ENCODE measurements at places on chromosomes 6 and 20.

DNA sequence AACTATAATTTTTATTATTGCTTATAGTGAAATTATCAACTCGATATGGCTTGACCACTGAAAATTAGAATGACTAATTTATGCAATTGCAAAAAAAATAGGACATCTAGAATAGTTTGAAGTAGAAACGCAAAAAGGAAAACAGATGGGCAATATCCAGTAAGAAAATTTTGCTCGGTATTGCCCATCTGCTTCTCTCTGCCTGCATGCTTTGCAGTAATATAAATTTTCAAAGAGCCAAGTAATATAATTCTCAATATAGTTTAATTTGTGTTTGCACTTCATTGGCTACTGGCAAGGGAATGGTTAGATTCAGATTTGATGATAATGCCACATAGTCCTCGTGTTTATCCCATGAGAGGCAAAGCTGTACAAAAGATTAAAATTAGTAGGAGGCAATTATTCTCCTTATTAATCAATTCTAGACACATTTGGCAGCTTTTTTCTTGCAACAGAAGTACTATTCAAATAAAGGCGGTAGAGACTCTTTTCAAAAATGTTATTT is 27.3 kb upstream of the LAMA2 start:
- DNase-seq = no peak

DNA sequence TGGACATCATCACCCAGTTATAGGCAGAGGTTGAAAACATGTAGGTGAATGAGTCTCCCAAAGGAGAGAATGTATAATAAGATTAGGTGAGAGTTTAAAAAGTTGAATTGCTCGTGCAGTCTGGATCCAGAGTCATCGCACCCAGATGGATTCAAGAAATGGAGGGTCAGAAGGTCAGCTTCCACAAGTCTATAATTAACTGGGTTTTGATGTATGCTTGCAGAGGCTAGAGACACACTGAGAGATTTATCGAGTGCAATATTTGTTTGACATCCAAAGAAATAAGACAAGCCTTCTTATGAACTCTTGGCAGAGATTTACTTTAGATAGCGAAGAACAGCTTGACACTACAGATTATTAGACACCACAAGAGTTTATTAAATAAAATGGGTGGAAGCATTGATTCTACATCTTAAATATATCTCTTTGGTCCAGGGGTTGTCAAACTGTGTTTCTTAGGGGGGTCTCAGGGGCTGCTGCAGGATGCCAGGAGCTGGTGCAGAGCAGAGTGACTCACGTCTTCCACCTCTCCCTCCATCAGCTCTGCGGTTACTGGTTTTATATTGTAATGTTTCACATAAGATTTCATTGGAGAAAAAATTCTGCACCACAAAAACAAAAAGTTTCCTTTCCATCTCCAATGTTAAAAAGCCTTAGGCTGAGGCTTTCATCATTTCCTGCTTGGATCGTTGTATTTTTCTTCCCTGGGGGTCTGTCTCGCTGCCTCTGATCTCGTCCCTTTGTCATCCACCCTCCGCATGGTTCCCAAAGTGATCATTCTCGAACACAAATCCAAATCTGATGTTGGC is 176.2 kb upstream of the AHI1 start:
- DNase-seq = no peak

GRCh38 chr6:88142297-88142668 is 23.9 kb downstream of the CNR1 start:
- no peak for DNase-seq

GRCh38 chr6:70666706-70667105 is 977 bp upstream of the SMAP1 start:
- no peak for DNase-seq

DNA sequence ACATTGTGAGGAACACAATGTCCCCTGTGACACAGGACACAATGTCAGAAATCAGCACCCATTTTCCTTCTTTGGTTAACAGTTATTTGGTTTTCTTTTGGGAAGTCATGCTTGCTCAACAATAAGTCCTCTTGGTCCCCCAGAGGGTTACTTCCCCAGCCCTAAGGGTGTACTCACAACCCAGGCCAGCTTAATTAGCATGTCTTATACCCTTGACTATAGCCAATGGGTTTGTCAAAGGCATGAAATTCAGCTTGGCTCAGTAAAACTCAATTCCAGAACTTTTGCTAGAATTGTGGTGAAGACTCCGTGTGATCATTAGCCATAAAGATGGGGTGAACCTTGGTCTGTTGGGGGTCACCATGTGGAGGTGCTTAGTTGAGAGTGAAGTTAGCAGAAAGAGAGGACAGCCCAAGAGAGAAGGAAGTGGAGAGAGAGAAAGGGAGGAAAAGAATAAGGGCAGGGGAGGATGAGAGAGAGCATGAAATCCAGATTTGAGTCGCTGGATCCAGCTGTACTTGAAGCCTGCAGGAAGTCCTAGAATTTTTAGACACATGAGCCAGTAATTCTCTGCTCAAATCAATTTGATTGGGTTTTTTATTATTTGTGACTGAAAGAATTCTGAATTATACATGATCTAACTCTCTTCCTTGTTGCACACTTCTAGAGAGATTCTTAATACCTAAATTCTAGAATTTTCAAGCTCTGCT is 321.3 kb upstream of the JAG1 start:
- DNase-seq = no peak
